ENCODE measurements at places on chromosomes 3 and 15. TPM values are rescaled to one million over a fixed set of nuclear protein-coding genes. Genes with fewer than 3 reads are reported as not detected.

DNA sequence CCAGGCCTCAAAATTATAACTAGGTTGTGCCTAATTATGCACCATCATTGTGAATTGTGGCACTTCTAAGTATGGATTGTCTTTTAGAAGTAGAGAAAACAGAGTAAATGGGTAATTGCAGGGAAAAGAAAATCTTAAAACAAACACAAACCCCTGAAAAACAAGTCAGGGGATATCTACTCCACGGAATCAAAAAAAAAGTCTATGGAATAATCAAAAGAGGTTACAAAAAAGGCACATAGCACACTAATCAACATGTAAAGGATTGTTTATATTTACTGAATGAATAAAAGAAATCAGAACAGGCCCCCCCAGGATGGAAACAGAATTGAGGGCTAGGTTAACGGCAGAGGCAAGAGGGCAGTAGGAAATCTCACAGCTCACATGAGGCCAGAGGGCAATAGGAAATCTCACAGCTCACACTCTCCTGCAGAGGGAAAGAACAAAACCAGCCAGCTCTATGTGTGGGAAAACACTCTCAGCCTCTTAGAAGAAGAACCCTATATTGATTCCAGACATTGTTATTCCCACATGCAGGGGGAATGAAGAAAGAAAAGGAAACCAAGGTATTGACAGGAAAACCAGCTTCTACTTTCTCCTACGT, 72.7 kb upstream of the FNDC3B start:
- no peak for DNase-seq

GRCh38 chr3:74390121-74390877, 224.2 kb downstream of the CNTN3 start:
- DNase-seq, result no peak

RTP4 gene
- polyA plus RNA-seq, result 0.81 TPM

DNA sequence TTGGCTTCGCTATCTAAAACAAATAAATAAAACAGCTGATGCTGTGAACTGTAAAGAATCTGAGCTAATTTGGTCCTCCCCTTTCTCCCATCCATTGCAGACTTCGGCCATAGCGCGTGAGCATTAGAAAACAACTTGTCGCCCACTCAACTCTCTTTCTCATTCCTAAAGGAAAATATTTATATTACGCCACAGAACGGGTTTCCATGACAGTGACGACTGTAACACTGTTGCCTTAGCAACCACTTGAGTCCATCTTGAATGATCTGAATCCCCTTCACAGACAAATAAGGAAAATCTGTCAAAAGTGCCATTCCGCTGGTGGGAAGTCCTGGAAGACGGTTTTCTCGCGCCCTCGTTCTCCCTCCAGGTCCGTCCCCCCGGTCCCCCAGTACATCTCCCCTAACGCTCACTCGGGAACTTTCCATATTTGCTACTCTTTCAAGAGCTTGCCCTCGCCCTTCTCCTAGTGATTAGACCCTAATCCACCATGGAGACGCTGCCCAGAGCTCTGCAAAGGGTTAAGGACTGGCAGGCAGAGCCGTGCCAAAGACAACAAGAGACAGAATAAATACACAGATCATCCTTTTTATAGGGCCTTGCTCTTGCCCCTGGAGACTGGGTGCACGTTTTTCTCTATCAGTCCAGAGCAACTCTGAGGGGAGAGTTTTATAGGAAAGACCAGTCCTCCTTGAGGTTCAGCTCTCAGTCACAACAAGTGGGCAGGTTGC, 50.5 kb downstream of the CRYGS start:
- DNase-seq, result no peak

DNA sequence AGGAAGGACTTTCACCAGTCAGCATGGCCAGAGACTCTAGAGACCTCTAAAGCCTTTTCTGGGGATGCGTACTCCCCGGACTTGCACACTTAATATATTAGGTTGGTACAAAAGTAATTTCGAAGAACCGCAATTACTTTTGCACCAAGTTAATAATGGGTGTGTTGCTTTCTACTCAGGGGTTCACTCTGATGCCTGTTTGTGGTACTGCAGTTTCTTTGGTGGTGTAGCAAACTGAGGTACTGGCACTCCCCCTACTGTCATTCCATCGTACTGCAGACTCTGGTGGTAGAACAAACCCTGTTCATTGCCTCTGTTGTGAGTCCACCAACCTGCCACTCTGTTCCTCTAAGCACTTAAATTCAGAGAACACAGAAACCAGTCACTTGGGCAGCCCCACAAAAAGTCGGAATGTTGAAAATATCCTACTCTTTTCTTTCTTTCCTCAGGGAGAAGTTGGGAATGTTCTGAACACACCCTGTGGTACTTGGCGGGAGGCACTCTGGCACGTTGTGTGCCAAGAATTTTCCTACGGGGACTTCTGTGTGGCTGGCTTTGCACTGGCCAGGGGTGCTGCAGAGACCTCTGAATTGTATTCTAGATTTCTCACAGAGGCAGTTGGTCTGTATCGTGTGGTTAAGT, 46.3 kb downstream of the GABRG3 start:
- DNase-seq, result peak; percentile 58

DNA sequence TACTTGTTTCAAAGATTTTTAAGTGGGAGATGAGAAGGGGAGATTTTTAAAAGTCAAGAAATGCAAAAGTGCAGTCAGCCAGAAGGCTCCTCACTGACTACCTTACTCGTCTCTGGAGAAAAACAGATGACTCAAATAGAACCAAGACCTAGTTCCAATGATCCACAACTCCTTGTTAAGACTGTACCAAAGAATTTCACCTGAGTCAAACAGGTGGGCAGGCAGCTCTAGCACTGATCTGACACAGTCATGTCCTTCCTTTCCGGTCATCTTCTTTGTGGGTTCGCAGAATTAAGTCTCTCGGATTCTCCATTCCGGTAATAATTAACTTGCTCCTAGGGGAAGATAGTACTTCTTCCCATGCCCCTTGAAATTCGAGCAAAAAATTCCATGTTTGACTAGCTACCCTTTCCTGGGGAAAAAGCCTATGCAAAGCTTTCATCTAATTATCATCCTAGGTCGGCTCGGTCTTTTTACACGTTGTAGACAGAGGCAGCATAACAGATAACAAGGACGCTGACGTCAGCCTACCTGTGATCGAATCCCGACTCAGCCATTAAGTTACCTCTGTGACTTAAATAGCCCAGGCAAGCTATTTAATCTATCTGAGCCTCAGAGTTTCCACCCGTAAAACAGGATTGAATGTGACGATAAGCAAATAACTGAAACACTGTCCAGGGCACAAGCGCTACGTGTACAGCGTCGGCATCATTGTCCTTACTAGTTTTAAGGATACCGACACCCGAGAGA, 758 bp downstream of the SELENOK start:
- DNase-seq, result no peak

PAQR5 gene
- polyA plus RNA-seq, result 33.1 TPM

DNA sequence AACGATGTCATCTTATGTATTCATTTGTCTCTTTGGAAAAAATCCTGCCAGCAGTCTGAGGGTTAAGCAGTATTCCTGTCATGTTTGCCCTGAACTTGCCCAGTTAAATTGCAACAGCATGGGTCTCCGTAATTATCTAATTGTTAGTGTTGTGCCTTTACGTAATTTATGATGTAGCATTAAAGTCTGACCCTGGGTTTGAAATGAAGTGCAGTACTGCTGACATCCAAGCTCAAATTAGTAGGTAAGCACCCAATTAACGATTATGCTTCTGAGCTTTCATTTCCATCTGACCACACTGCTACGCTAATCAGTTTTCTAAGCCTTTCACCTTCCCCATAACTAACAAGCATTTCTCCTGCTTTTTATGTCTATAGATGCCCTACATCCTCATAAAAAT, 241.8 kb downstream of the ARRDC4 start:
- DNase-seq, result no peak

TTLL13 gene
- polyA plus RNA-seq, result 0.18 TPM

GRCh38 chr15:83061680-83062079, 5.4 kb downstream of the BTBD1 start:
- DNase-seq, result no peak

DNA sequence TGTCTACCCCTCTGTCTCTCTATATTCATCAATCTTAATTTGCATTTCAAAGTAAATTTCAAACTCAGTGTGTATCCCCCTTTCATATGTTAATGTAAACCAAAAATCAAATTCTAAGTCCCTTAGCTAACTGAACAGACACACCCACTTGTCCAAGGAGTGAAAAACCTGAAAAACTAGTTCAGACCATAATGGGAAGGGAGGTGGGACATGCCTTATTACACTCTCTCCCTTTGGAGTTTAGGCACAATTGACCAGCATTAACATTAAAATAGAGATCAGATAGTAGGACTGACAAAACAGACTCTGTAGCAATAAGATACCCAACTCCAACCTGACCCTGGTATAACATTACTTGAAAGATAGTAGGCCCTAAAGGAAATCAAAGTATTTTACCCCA, 247.7 kb upstream of the GADL1 start:
- no peak for DNase-seq

DNA sequence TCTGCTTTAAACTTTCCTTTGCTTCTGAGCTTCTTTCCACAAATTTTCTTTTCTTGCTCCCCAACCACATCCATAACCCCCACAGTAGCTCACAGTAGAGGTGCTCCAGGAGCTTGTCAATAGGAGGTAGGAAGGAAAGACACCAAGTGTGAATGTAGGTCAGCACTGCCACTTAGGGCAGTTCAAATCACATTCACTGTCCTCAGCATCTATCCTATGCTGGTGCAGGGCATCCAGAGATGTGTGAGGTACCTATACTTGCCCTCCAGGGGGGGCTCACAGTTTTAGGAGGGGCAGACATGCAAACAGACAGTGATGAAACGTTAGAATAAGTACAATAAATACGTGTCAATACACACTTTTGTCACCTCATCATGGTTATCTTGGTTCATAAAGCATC, 1.5 kb upstream of the SPSB4 start:
- DNase-seq, result no peak

- DNase-seq, result no peak
Observed at GRCh38 chr3:190533511-190534281, 19.8 kb downstream of the IL1RAP start.

SKIL gene
- polyA plus RNA-seq, result 39.8 TPM

- DNase-seq, result no peak
Observed at GRCh38 chr3:14461006-14461747, 58.8 kb downstream of the SLC6A6 start.

SENP5 gene
- polyA plus RNA-seq, result 37.8 TPM

GOLGA8H gene
- 0.62 TPM for polyA plus RNA-seq

GRCh38 chr15:85463976-85464375, 83.6 kb downstream of the AKAP13 start:
- DNase-seq, result no peak

GOLGA8S gene
- polyA plus RNA-seq, result 0.81 TPM

DNA sequence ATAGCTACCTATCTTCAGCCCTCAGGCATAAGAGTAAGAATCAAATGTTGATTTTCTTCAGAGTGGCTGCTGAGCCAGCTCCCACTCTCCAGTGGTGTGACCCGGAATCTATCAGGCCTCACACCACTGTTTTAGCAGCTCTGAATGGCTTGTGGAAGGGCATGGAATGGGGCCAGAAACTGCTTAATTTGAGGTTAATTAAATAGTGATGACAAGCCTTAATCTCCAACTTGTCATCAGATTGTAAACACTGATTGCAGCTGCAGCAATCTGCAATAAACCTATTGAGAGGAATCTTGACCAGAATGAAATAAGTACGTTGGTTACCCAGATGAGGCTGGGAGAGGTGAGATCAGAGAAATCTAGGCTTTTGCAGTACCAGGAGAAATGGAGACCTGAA, 317.4 kb downstream of the FHIT start:
- no peak for DNase-seq

DNA sequence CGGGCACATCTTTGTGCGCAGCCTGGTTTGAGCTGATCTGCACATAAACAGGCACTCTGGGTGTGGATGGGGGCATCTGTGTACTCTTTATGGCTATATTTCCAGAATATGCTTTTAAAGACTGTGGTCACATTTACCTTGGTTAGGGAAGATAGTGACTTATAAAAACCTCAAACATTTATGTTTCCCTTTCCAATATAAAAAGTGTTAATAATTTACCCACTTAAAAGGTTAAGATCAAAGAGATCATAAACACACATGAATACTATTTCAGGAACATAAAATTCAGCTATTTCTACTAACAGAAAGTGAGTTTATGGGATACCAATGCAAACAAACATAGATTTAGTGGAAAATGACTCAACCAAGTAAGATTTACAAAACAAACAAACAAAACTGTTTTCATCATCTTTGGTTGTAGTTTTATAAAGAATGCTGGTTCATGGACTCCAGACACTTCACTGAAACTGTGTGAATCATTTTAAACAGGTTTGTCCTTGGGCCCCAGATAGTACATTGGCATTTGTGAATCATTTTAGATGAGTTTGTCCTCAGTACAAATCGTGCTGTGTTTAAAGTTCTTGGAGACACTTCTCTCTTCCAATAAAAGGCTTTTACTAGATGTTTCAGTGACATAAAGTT, 253.5 kb upstream of the CTDSPL start:
- DNase-seq, result no peak

GOLGA8T gene
- polyA plus RNA-seq, result not detected

- DNase-seq, result no peak
Observed at GRCh38 chr3:190892395-190892902, 30.0 kb upstream of the GMNC start.

- DNase-seq, result no peak
Observed at GRCh38 chr3:39106851-39107387, 508 bp downstream of the GORASP1 start.

DNA sequence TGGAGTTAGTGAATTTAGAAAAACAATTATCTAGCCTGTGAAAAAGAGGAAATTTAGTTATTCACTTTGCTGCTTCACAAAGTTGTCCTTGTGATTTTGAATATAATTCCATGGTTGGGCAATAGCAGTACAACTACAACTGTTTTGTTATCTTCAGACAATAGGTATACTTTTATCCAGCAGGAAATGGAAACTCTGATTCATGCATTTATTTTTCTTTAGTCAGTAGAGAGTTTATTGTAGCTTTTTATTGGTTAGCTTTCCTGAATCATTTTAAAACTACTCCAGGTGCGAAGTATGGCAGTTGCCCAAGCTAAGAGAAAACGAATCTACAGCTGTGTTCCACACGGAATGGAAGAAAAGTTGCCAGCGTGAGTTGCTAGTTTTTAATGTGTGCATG, 80.3 kb downstream of the TM4SF4 start:
- DNase-seq, result no peak

TMEM108 gene
- 1.7 TPM for polyA plus RNA-seq

DNA sequence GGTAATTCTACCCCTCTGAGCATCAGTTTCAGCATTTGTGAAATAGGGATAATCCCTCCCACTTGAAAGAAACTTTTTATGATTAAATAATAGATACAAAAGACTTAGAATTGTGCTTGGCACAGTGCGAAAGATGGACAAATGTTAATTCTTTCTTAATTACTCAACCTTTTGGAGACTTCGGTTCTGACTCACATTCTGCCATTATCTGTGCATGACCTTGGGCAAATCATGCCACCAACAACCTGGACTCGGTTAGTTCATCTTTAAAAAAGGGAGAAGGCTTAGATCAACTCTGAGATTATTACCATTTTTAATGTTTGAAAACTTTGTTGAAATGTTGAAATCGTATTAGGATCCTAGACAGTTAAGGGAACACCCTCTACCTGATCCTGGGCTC, 40.6 kb upstream of the POLR2M start:
- DNase-seq, result no peak

NR1I2 gene
- 0.47 TPM for polyA plus RNA-seq
